Ovary (tissue), 10 donors: ENCODE measurements at places on chromosomes 7 and 10. TPM values are rescaled to one million over a fixed set of nuclear protein-coding genes. Genes with fewer than 3 reads are reported as not detected.

Gene HEPACAM2
- not detected for total RNA-seq

DNA sequence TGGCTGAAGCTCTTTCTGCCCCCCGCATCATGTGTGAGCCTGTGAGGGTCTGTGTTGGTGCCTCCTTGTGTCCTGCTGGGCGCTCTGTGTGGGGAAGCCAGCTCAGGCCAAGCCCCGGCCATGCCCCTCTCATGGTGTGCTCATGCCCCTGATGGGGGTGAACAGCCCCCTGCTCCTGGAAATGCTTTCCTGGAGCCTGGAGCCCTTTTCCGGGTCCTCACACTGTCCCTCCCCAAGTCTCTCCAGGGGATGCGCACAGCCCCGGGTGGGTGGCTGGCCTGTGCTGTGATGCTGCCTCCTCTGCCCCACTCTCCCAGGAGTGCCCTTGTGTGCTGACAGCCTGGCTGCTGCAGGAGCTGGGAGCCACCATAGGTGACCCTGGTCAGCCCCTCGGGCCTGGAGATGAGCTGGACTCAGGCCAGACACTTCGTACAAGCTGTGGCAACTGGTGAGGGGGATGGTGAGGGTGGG, 20.8 kb upstream of the ZNF862 start:
- no peak overlapping the region for H3K27ac ChIP-seq
- H3K4me3 ChIP-seq: no peak overlapping the region
- H3K4me1 ChIP-seq: no peaks in the 10 kb centered on the region
- no peaks in the 10 kb centered on the region for H3K27me3 ChIP-seq
- H3K36me3 ChIP-seq: no peaks in the 10 kb centered on the region

DNA sequence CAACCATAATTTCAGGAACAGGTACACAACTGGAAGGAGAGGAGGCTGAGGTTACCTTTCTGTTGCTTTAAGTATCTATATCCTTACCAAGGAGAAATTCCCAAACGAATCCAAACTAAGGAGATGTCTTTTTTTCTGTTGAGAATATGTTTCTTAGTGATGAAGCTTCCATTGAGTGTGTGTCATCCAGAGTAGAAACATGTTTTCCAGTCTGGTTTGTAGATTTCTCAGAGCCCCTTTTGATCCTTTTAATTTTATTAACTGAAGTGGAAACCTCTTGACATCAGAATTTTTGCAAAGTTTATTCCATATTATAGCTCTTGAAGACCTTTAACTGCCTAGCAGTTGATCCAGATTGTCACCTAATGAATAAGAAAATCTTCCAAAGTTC, 207.1 kb upstream of the FERD3L start:
- H3K4me1 ChIP-seq: no peaks in the 10 kb centered on the region
- DNase-seq: no peak
- H3K4me3 ChIP-seq: no peak overlapping the region

GRCh38 chr10:122381680-122382079, 7.2 kb downstream of the PLEKHA1 start:
- H3K36me3 ChIP-seq: no peaks in the 10 kb centered on the region
- H3K27me3 ChIP-seq: no peaks in the 10 kb centered on the region
- peaks cover 1% of the 10 kb centered on the region for H3K4me1 ChIP-seq
- H3K4me3 ChIP-seq: no peak overlapping the region

DNA sequence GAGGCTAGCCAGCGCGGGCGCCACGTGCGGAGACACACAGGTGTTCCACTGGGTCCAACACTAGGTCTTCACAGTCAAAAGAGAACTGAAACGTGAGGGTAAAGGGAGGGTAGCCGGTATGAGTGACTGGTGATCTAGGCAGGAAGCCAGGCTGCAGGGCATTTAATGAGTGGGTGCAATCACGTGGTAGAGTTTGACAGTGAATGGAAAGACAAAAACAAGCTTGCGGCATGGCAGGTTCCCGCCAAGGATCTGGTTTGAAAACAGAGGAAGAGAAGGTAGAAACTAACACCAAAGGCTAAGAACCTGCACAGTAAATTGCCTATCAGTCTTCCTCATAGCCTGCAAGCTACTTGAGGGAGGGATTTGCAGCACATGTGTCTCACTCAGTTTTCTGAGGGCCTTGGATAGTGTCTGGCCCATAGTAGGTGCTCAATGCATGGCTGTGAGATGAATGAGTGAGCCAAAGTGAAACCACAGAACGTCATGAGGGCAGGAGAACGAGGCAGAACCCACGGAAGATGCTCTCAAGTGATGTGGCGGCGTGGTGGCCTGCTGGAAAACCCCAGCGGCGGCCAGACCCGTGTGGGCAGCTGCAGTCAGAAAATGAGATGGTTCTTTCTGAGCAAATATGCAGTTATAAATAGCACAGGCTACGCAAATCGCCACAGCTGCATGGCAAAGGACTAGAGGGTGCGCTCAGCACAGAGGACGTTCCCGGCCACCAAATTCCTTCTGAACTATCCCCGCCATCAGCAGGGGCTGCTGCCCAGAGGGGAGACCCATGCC, 183.6 kb upstream of the NFE2L3 start:
- H3K4me3 ChIP-seq: no peak overlapping the region
- no peaks in the 10 kb centered on the region for H3K36me3 ChIP-seq
- no peak for DNase-seq
